ENCODE measurements at places on chromosomes 5 and 9.

DNA sequence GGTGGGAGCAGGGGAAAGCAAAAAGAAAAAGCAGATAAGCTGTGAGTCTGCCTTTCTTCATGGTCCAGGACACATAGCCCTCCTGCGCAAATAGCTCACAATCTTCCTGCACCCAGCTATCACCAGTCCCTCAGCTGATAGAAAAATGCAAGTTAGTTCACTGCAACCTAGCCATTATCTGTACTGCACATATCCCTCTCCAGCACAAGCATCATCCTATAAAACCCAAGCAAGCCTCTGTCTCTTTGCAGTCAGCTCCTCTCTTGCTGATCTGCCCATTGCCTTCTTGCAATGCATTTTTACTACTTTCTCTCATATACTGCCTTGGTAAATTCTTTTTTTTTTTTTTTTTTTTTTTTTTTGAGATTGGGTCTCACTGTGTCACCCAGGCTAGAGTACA lies 20.0 kb upstream of the MSANTD3 start:
- DNase-seq = no peak

DNA sequence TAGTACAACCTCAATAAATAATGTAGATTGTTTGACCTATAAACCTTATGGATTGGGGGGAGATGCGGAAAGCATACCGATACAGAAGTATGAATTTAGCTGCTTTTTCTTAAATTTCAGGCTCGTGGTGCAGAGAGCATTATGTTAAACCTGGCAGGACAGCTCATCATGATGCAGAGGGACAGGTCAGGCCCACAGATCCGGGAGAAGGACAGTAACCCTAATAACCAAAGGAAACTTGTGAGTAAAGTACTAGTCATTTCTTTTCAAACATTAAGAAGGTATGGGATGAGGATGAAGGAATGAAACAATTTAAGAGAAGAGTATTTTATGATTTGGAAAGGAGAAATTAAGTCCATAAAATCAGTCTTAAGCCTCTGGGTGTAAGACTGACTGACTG lies 70.5 kb downstream of the ERMP1 start:
- DNase-seq = no peak

DNA sequence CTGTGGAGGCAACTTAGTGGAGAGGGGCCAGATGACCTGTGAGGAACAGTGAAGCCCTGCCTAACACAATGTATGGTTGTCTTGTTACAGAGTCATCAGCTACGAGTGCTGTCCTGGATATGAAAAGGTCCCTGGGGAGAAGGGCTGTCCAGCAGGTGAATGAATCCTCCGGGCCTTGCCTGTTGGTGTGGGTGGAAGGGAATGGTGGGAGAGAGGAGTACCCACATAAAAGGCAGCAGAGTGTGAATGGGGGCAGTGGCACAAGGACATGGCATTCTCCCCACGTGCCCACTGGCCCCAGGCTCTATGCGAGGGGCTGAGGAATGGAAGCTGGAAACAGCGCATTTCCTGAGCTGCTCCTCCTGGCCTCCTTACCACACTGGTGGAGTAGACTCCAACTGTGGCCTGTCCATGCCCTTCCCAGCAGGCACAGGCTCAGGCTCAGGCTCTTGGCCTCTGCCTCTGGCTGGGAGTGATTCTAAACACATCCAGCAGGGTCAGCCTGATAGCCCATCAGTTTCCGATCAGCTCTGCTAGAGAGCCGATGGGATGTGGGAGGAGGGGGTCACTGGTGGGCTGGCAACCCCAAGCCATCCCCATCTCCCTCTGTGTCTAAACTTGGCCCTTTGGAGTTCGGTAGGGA lies 15.3 kb downstream of the TGFBI start:
- no peak for DNase-seq

- no peak for DNase-seq
These were observed 55.4 kb upstream of the RPL26L1 start for GRCh38 chr5:172903790-172904189.

DNA sequence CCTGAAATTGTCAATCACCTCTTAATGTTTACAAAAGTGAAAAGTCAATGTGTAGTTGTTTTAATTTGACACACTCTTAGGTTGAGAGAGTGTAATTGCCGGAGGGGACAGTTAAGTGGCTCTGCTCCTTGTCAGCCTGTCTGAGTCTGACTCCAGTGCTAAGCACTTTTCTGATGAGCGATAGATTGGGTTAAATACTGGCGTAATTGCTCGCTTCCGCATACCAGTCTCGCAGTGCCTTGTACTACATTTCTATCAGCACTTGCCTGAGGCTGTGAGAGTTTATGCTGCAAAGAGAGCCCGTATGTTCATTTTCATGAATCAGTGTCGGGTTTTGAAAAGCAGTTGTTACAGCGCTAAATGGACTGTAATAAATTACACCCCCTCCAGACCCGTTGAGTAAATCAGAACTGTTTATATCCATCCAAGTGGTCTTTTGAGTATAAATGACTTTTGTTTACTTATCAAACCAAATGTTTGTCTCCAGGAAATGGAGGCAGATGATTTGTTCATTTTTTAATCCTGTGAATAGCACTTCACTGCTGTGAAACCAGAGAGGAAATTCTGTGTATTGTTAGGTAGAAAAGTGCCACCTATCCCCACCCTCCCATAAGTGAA lies 41.0 kb upstream of the DMRT3 start:
- no peak for DNase-seq

DNA sequence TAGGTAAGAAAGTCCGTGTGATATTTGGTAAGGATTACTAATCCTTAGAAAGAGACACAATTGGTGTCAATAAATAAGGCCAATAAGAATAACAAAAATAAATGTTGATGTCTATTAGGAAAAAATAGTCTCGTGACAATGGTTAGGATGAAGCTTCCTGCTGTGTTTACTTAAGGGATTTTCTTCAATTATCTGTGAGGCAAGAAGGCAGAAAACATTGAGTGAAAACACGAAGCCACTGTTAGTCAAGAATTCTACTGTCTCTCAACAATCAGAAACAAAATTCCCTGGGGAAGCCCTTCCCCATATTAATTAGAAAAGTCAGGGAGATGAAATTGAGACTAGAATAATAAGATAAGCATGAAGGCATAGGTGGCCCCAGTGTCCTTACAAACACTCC lies 149.0 kb downstream of the SYK start:
- DNase-seq = no peak

GRCh38 chr9:7121055-7121454 lies 363.3 kb downstream of the KDM4C start:
- no peak for DNase-seq

Data from NAMALWA (cell line).